ENCODE measurements at places on chromosomes 2 and 18.

DNA sequence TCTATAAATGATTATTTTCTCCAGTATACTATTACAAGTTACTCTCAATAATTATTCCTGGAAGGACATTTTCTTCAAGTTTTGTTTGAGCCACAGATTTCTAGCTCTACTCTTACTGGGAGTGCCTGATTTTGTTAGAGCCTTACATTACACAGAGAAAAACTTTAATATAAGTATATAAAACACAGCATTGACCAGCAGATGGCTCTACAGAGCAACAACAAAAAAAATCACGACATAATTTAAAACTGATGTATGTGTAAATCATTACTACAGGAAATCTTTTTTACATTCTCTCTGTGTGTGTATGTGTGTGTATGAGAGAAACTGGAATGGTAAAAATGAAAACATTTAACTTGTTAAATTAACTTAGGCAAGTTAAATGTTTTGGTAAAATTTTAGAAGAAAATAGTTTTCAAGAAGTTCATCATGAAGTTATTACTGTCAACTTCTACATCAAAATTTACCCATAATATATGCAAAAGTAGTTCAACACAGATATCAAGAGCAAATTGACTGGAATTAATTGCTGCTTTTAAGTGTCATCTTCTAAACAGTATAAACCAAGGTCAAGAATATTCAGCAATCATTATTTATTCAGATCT is 103.3 kb downstream of the MDH1 start:
- DNase-seq: peak; percentile 35

DNA sequence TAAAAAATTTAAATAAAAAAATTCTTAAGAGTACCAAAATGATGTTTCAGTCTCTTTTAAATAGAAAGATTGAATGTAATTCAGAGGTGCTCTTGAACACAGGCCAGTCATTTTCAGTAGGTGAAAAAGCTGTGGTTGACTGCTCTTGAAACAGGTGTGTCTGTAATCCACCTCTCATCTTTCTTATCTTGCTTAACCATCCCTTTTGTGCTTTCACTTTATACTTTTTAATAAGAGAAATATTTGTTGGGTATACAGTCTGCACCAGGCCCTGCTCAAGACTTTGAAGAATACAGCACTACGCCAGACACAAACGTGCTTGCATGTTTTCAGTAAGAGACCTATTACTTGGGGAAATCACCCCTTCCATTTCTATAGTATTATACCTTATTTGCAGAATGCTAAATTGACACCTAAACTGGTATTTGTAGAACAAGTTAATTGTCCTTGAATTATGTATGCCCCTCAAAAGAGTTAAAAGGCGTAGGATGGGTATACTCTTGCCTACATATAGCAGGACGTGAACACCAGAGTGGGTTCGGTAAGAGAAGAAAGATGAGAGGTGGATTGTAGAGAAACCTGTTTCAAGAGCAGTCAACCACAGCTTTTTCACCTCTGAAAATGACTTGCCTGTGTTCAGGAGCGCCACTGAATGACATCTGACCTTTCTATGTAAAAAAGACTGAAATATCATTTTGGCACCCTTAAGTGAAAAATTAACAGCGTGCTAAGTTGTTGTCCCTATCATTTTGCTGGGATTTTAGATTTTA is 4.0 kb upstream of the RTN4 start:
- DNase-seq: no peak

GRCh38 chr2:175743011-175743410 is 259.1 kb downstream of the LNPK start:
- no peak for DNase-seq

DNA sequence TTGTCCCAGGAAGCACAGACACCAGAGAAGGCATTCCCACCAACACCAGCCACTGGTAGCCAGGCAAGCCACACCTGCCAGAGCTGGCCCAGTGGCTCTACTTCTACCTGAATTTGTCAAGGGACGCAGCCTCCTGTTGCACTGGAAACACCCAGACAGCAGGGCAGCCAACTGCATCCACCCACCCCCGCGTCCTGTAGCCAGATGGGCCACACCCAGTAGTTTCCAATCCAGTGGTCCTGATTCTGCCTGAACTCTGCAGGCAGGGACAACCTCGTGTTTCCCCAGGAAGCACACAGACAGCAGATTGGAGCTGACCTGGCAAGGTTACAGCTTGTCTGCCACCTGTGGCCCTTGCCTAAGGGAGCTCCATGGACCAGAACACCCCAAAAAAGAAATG is 18.2 kb downstream of the PFN4 start:
- DNase-seq: no peak

DNA sequence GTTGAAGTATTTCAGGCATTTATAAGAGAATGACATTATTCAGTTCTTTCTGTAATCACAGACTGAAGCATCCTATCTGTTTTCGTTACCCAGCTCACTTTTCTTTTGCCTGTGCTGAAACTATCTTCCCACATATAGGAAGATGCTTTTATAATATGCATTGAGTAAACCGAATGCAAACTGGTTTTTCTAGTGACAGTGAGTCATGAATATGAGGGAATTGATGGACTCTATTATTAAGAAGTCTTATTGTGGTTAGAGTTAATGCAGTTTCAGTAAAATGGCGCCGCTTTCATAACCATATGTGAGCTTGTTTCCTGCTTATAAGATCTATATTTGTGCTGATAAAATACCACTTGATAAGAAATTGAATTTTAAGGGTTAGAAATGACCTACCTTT is 59.2 kb downstream of the ACVR2A start:
- no peak for DNase-seq

DNA sequence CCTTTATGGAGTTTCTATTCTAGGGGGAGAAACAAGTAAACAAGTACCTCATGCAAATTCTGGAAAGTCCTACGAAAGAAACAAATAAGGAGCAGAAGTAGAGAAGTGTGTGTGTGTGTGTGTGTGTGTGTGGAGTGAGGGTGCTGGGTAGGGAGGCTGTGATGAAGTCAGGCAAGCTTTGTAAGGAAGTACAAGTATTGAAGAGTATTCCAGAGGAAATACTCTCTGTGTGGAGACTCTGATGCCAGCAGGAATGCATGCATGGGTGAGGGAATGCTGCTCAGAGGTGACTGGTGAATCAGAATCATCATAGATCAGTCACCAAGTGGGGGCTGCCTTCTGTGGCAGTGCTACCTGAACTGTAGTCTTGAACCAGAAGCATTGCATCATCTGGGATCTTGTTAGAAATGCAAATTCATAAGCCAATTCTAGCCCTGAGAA is 34.5 kb downstream of the SLC4A3 start:
- DNase-seq: no peak

DNA sequence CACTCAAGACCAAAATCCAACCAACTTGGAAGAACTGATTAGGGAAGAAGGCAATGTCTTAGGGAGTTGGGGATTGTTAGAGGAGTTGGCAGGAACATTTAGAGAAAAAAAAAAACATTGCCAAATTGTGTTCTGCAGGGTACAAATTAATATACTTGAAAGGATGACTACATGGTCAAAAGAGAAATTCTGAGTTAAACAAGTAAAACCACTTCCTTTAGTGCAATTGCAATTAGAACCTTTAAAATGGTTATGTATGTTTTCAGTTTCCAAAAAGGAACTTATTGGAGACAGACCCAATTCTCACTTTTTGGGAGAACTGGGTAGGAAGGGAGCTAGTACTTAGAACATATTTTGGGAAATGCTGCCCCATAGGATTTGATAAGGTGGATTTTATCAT is 137.9 kb downstream of the GPD2 start:
- DNase-seq: no peak

GRCh38 chr18:58037163-58037562 is 6.9 kb upstream of the NEDD4L start:
- no peak for DNase-seq

- DNase-seq: no peak
These were observed 4.1 kb upstream of the TNP1 start for GRCh38 chr2:216863946-216864345.

- DNase-seq: no peak
These were observed 69.3 kb upstream of the ITGB6 start for GRCh38 chr2:160269365-160269764.

- DNase-seq: no peak
These were observed 10.4 kb downstream of the ERFE start for GRCh38 chr2:238169048-238169707.

DNA sequence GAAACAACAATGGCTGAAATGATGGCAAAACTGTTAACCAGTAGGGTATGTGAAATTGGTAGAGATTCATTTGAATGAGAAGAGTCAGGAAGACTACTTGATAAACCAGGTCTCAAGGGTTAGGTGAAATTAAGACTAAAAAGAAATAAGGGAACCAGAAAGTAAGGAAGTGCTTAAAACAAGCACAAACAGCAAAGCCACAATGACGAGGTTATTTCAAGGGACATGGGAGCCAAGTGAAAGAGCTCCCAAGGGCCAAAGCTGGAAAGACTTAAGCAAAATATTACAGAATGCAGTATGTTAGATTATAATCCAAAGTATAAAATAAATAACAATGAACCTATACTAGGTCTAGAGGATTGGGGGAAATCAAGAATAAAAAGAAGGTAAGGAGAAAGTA is 19.3 kb upstream of the CD302 start:
- no peak for DNase-seq
